Stimulated activated CD4-positive, alpha-beta T cell treated with anti-CD3 and anti-CD28 coated beads, Interleukin-4, amount 100 ng/mL, for 1 hour (primary cell): ENCODE measurements at places on chromosomes 6 and 20.
A peak's percentile ranks its signal among the peaks of the same experiment; 100 is the strongest.

- no peak for DNase-seq
Observed at GRCh38 chr6:127518191-127518709, 885 bp downstream of the MTCL3 start.

- DNase-seq, result no peak
Observed at GRCh38 chr6:14333556-14334305, 216.2 kb downstream of the CD83 start.

- no peak for DNase-seq
Observed at GRCh38 chr20:59258221-59258621, 42.2 kb upstream of the EDN3 start.

- no peak for DNase-seq
Observed at GRCh38 chr20:47818466-47818865, 33.2 kb upstream of the SULF2 start.

- peak; percentile 26 for DNase-seq
Observed at GRCh38 chr20:43840382-43841070, 74.1 kb upstream of the TOX2 start.

GRCh38 chr20:11849270-11849915 is 68.3 kb upstream of the BTBD3 start:
- no peak for DNase-seq

DNA sequence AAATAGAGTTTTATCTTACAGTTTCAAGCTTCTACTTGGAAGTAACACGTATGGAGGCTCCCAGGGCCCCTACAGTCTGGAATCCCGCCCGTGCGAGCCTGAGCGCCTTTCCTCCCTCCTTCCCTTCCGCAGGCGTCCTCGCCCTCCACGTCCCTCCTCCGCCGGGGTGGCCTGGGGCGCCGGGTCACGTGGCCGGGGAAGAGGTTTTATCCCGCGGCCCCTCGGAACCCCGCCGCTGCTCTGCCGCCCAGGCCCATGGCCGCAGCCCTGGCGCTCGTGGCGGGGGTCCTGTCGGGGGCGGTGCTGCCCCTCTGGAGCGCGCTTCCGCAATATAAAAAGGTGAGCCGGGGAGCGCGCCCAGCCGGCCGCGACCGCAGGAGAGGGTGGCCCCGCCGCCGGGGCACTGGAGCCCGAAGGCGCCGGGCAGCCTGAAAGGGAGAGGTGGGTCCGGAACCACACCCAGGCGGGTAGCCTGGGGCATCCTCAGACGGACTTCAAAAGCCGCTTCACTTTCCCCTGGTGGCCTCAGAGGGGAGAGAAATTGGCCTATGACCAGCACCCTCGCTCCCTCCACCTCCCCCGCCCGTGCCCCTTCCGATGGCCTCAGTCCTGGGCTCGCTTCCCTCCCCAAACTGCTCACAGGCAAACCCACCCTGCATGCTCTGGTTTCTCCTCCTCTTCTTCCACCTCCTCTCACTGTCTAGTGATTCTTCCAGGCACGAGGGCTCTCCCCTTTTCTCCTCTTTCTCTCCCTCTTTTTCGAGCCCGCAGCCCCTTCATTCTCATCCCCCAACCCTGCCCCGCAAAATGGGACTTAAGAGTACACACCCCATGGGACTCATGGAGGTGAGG is at the start of gene CLPSL2:
TSS of gene CLPSL2 (plus strand) at position 235 of the 852 bp plus-strand sequence. CDS start at position 256, 21 bp downstream.
- DNase-seq, result no peak

- DNase-seq, result no peak
Observed at GRCh38 chr6:33723371-33724085, 12.0 kb upstream of the UQCC2 start.

DNA sequence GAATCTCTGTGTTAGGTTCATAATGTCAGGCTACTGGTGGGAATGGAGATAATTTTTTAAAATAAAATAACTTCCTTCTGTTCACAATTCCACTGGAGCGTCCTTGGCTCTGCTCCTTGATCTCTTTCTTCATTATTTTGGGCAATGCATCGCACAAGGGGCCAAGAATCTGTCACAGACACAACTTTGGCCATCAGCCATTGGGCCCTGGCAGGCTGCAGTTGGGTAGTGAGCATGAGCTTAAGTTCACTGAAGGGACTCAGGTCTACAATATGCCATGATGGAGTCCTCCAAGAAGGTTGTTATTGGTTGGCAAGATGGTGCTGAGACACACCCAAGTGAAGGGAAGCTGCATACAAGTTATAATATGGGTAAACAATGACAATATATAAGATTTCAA is 40.0 kb downstream of the CYP39A1 start:
- no peak for DNase-seq

DNA sequence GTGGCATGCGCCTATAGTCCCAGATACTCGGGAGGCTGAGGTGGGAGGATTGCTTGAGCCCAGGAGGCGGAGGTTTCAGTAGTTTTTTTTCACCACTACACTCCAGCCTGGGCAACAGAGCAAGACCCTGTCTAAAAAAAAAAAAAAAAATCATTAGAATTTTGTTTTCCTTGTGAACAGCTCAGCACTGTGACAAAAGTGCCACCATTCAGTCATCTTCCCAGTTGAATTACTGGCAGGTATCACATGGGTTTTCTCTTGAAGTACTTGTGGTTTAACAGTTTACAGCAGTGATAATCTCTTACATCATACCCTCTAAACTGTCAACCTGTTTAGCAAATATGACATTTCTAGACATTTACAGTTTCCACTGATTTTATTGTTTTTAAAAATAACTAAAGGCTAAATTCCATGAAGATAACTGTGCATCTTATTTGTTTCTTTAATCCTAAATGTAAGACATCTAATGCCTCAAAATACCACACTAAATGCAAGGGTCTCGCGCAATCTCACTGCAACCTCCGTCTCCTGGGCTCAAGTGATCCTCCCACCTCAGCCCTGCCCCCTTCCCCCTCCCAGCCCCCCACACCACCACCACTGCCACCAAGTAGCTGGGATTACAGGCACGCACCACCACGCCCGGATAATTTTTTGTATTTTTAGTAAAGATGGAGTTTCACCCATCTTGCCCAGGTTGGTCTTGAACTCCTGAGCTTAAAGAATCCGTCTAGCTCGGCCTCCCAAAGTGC is 7.0 kb downstream of the TRPC4AP start:
- DNase-seq, result no peak

DNA sequence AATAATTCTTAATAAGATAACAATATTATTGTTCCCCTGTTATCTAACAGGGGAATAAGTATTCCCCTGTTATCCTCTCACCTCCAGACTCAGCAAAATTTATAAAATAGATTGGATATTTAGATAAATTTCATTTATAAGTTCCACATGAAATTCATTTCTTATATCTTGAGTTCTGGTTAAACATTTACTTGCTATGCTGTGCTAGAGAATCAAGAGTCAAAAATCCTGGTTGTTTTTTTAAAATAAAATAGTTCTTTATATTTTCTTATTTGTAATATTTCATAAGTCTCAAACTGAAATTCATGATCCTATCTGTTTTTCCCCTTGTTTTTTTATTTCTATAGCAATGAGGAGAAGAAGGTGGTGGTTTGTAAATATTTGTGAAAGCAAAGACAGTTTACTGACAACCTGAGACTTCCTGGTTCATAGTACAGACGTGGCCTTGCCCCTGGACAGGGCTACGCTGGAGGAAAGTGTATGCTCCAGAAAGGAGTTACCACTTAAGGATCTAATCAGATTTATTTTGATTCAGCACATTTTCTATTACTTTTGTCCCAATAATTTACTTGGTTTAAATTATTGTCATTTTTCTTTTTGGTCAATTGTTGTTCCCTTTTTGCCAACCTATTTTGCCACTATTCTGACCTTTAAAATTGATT is 37.8 kb upstream of the MARCKS start:
- no peak for DNase-seq

DNA sequence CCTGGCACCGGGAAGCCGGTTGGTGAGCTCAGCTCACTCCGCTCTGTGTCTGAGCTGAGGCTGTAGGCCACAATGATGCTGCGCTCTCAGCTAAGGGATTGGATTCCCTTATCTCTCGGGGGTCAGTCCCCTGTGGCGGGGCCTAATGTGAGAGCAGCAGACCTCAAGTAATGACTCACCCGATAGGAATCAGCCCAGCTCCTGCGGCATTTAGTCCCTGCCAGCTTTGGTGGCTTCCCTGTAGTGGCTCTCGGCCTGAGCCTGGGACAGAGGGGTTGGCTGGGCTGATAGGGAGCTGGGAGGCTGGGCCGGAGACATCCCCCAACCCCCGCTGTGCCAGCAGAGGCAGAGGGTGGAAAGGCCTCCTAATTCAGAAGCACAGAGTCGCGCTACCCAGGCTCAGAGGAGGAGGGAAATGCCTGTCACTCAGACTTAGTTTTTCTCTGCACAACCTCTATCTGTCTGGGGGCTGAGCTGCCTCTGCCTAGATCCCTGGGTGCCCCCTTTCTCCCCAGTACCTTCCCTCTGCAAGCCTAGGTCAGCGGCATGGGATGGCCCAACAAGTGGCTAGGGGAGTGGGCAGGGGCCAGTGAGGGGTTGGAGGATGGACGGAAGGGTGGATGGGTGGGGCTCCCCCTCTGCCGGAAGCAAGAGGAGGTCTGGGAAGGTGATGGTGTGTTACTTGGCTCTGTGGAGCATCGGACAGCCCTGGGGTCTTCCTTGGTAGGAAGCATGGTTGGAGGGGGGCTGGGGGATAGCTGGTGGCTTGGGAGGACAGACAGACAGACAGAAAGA is 92.2 kb downstream of the CDH22 start:
- no peak for DNase-seq

GRCh38 chr6:87426789-87427188 is 19.0 kb downstream of the CFAP206 start:
- DNase-seq, result no peak

DNA sequence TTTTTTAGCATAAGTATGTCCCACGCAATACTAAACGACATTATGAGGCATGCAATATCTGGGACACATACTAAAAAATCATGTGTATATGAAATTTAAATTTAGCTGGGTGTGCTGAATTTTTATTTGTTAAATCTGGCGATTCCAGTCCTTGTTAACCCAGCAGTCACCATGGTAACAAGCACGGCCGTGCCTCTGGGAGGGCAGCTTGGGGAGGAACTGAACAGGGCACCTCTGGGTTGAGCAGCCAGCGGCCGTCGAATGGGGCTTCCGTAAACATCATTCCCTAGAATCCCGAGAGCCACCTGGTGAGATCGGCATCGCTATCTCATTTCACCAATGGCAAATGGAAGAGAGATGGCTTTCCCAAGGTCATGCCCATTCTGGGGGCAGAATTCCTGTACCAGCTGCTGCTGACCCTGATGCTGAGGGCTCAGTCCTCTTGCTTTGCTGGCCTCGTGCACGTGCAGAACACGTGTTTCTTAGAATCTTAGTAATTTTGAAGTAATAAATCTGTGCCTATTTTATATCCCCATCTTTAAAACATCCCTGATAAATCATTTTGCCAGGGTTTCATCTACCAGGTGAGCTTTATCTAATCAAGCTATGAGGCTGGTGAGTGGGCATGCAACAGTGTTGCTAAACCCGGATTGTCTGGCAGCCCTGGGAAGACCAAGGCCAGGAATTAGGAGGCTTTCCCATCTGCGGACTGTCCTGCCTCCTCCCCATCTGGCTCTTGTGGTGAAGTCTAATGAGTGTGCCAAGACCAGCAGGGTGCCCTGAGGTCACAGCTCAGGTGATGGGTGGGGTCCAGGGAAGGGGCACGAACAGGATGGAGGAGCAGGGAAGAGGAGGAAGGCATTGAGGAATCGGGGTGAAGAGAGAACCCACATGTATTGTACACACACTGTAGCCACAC is 85.1 kb downstream of the AGPAT4 start:
- no peak for DNase-seq

- DNase-seq, result no peak
Observed at GRCh38 chr20:1761116-1761515, 103.5 kb upstream of the SIRPG start.

GRCh38 chr20:49924247-49924646 is 8.9 kb upstream of the SPATA2 start:
- DNase-seq, result no peak

- DNase-seq, result no peak
Observed at GRCh38 chr6:53499094-53499493, 45.8 kb downstream of the GCLC start.

GRCh38 chr6:159169193-159169555 is at the start of gene FNDC1:
TSS of gene FNDC1 (plus strand) at chr6:159169400. CDS start at chr6:159169597, 197 bp downstream.
- DNase-seq, result peak; percentile 54

- no peak for DNase-seq
Observed at GRCh38 chr6:162372106-162372505, 355.5 kb downstream of the PRKN start.

GRCh38 chr6:91161246-91161645 is 574.4 kb upstream of the MAP3K7 start:
- no peak for DNase-seq

DNA sequence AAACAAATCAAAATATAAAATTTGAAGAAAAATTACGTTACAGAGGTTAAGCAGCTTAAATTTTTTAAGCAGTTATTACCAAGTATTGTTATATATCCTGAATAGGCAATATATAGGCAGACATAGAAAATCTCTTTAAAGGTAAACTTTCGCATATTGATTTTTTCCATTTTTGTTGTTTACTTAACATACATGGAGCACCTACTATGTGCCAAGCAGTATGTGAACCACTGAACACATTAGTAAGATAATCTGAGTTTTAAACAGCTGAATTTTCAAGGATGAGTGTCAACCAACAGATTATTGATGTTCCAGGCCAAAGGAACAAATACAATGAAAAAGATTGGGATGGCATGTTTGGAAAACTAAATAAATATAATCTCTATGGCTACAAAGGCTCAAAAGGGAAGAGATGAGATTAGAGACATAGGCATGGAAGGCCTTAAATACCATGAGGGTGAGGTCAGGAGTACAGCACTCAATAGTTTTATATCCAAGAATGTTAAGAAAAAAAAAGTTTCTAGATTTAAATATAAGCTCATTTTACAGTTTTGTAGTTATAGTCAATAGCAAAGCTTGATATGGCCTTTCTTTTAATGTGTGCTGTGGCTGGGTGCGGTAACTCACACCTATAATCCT is 277.5 kb downstream of the PTPRK start:
- no peak for DNase-seq

- DNase-seq, result no peak
Observed at GRCh38 chr6:96761794-96762193, 75.5 kb downstream of the GPR63 start.

DNA sequence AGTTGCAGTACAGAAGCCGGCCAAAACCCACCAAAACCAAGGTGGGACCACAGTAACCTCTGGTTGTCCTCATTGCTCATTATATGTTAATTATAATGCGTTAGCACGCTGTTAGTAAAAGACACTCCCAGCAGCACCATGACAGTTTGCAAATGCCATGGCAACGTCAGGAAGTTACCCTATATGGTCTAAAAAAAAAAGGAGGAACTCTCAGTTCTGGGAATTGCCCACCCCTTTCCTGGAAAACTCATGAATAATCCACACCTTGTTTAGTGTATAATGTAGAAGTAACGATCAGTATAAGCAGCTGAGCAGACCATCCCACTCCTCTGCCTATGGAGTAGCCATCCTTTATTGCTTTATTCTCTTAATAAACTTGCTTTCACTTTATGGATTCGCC is 148.6 kb upstream of the EXOC2 start:
- DNase-seq, result no peak
